ENCODE measurements at places on chromosomes 1 and 21. TPM values are rescaled to one million over a fixed set of nuclear protein-coding genes. Genes with fewer than 3 reads are reported as not detected.

GRCh38 chr1:19988267-19989006, 9.0 kb upstream of the PLA2G2A start:
- peak; percentile 91 for DNase-seq

GRCh38 chr1:47324682-47325081, 8.9 kb upstream of the CMPK1 start:
- no peak for DNase-seq

DNA sequence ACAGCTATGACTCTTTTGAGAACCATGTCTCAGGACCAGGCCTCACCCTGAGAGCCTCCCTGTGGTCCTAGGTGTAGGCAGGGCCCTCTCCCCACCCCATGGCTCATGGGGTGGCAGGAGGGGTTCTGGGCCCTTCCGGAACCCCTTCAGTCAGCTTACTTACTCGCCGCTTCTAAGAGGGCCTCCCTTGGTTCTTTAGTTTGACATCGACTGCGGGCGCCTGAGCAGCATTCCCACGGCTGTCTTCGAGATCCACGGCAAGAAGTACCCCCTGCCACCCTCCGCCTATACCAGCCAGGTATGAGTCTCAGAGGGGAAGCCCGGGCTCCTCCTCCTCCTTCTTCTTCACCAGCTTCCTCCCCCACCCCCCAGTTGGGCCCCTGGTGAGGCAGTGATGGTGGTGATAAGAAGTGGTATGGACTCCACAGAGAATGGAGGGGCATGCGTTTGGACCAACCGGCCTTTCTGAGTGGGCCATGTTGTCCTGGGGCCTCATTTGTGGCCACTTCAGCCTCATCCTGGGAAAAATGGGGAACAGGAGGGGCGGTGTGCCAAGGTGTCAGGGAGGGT, 28.9 kb downstream of the KCNA10 start:
- DNase-seq = no peak

AQP10 gene
- total RNA-seq = not detected

GRCh38 chr1:226565476-226565875, 16.9 kb downstream of the STUM start:
- DNase-seq = no peak

PODN gene
- 48.9 TPM for total RNA-seq

GRCh38 chr1:18192974-18193373, 85.4 kb downstream of the IGSF21 start:
- DNase-seq = no peak
